Natural killer cell treated with Interleukin-12 subunit alpha and Interleukin-12 subunit beta and Interleukin-15 and Interleukin-18, amount 100 ng/mL, for 72 hours (primary cell): ENCODE measurements at places on chromosomes 11 and 22. TPM values are rescaled to one million over a fixed set of nuclear protein-coding genes. Genes with fewer than 3 reads are reported as not detected.

- no peaks in the 10 kb centered on the region for H3K4me1 ChIP-seq
- no peaks in the 10 kb centered on the region for H3K27me3 ChIP-seq
- peaks cover 11% of the 10 kb centered on the region for H3K36me3 ChIP-seq
- DNase-seq: no peak
These were observed 39.1 kb downstream of the SNX19 start for GRCh38 chr11:130876931-130877915.

The MAJIN gene
- total RNA-seq: not detected

The CRYBB2 gene
- total RNA-seq: not detected

DNA sequence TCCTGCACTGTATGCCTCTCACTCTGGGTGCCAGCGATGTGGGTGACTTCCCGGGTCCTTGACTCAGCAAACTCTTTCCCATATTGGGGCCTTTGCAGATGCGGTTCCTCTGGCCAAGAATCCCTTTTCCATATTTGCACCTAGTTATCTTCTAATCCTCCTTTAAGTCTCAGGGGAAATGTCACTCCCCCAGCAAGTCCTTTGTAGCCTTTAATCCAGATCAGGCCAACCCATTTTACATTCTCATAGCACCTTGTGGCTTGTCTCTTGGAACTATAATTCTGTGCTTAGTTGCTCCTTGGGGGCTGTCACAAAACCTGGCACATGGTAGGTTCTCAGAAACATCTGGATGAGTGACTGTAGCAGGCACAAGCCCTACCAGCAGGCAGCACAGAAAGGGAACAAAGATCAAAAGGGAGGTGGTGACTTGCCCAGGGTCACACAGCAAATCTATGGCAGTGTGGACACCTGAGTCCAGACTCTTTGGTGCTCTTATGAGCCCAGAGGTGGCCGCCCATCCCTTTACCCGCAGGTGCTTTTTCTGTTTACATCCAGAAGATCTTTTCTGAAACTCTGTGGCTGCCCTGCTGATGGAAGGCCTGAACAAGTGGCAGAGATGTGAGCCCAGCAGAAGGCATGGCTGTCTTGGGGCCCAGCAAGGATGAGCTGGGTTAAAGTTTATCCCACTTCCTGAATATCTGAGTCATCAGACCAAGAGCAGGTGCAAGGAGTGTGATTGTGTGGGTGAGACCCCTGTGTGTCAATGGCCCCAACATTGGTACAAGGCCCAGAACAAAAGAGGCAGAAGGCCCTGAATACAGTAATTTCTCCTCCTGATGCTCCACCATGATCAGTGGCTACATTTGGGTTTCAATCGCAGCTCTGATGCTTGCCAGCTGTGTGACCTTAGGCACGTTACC is 78.6 kb upstream of the GRK3 start:
- peak overlapping the region; percentile 1 for H3K27ac ChIP-seq
- DNase-seq: no peak
- no peaks in the 10 kb centered on the region for H3K36me3 ChIP-seq

The CCDC87 gene
- not detected for total RNA-seq

GRCh38 chr11:31817054-31817620 is 6.0 kb upstream of the PAX6 start:
- peak overlapping the region; percentile 55 for H3K4me3 ChIP-seq
- DNase-seq: no peak
- H3K27me3 ChIP-seq: peaks cover 41% of the 10 kb centered on the region

The FGF19 gene
- total RNA-seq: not detected

DNA sequence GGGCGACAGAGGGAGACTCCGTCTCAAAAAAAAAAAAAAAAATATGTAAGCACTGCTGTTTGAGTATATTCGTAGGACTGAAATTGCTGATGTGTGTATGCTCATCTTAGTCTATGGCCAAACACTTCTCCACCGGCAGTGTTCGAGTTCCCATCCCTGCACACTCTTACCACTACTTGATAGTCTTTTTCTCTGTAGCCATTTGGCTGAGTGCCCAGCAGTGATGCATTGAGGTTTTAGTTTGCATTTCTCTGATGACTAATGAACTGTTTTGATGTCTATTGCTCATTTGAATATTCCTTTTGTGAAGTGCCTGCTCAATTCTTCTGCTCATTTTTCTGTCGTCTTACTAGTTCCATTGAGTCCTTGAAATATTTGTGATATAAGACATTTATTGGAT is 1.9 kb downstream of the TIRAP start:
- no peaks in the 10 kb centered on the region for H3K27me3 ChIP-seq
- DNase-seq: no peak
- H3K4me3 ChIP-seq: peak overlapping the region; percentile 98
- H3K27ac ChIP-seq: peak overlapping the region; percentile 95
- no peaks in the 10 kb centered on the region for H3K36me3 ChIP-seq
- peaks cover 42% of the 10 kb centered on the region for H3K4me1 ChIP-seq

DNA sequence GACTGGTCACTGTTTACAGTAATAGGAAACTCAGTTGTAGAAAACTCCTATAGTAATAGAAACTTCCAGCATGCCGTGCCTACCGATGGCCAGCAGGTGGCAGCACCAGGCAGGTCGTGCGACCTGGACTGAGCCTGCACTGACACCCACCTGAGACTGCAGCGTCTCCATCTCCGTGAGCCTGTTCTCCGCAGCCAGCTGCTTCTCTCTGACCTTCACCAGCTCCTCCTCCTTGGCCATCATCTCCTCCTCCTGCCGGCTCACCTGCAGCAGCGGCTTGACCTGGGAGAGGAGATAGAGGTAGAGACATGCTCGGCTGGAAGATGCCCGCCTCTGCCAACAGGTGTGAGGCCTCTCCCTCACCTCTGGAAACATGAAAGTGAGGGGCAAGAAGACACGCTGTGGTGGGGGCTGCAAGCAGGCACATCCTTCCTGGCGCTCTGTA is 48.5 kb downstream of the APOL1 start:
- H3K27ac ChIP-seq: no peak overlapping the region
- H3K36me3 ChIP-seq: peaks cover 13% of the 10 kb centered on the region
- no peaks in the 10 kb centered on the region for H3K27me3 ChIP-seq
- no peak overlapping the region for H3K4me3 ChIP-seq
- H3K4me1 ChIP-seq: peaks cover 6% of the 10 kb centered on the region
- DNase-seq: peak; percentile 80

GRCh38 chr11:726278-727220 is 20.5 kb downstream of the EPS8L2 start:
- DNase-seq: peak; percentile 61
- H3K27me3 ChIP-seq: peaks cover 7% of the 10 kb centered on the region
- H3K4me3 ChIP-seq: peak overlapping the region; percentile 20
- H3K4me1 ChIP-seq: peaks cover 5% of the 10 kb centered on the region

DNA sequence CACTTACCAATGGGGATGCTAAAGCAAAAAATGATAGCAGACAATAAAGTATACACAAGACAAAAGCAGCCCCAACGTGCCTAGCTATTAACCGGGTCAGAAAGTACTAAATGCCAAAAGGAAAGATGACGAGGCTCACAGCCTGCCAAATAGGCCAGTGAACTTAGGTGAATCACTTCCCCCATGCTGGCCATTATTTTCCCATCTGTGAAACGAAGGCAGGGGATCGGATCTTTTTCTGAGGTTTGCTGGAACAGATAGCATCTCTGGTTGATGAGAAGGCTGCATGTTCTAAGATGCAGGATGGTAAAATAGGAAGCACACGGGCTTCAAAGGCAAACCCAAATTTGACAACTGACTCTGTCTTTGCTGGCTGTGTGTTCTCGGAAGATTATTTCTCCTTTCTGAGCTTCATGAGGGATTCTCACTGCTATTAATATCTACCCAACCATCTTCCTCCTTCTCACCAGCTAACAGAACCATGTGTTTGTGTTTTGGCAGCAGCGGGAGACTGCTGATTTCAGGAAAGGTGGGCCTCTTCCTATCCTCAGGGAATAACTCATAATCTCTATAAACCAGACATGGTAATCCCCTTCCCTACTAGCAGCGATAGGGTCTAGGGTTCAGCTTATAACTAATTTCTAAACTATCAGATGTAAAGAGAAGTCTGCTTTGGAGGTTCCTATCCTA is 390.7 kb downstream of the LARGE1 start:
- H3K36me3 ChIP-seq: no peaks in the 10 kb centered on the region
- H3K4me3 ChIP-seq: no peak overlapping the region
- DNase-seq: no peak
- no peaks in the 10 kb centered on the region for H3K4me1 ChIP-seq
- no peak overlapping the region for H3K27ac ChIP-seq
- no peaks in the 10 kb centered on the region for H3K27me3 ChIP-seq

The GAL gene
- 1.1 TPM for total RNA-seq

The ZNF280B gene
- total RNA-seq: 3.3 TPM

DNA sequence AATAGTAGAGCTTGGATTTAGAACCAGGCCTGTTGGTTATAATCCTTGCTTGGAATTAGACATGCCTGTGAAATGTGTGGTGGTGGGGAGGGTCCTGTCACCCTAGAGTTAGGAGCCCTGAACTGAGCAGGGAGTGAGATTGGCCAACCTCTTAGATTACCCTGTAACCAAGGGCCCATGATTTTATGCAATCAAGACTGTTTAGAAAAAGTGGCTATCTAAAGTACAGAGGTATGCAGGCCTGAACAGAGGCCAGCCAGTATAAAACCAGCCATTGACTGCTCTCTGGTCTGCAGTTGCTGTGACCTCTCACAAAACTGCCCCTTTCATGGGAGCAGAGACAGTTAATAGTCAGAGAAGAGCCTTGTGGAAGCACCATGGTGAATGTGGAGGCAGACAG is 36.2 kb downstream of the SERPINH1 start:
- no peak overlapping the region for H3K27ac ChIP-seq
- no peak overlapping the region for H3K4me3 ChIP-seq
- DNase-seq: no peak
- H3K4me1 ChIP-seq: peaks cover 6% of the 10 kb centered on the region

DNA sequence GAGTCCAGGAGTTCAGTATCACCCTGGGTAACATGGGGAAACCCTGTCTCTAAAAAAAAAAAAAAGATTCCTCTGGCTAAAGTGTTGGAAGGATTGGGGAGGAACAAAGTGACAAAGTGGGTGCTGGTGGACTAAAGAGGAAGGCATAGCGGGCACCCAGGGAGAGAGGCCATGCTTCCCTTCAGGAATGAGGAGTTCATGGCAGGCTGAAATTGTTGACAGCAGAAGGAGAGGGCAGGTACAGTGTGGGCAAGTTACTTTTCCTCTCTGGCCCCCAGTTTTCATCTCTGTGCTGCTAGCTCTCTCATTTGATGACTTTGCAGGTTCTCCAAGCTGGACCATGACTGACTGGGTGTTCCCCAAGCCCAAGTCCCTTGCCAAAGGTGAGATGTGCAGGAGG is 4.4 kb upstream of the SYT13 start:
- no peaks in the 10 kb centered on the region for H3K4me1 ChIP-seq
- no peak overlapping the region for H3K4me3 ChIP-seq
- H3K27ac ChIP-seq: no peak overlapping the region
- DNase-seq: no peak

DNA sequence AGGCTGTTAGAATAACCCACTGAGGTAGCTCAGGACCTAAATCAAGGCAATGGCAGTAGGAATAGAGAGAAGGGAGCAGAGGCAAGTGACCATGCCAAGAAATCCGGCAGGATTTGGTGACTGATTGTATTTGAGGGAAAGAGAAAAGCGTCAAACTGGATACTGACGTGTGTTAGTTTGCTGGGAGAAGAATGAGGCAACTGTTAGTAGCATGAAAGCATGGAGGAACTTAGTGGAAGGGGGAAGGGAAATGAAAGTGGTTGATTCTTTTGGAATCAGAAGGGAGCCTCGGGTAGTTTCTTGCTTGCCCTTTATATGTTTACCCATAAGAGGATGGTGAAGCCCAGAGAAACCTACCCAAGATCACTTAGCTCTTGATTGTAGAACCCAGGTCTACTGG is 8.3 kb downstream of the PPFIBP2 start:
- no peak overlapping the region for H3K27ac ChIP-seq
- DNase-seq: no peak
- H3K27me3 ChIP-seq: no peaks in the 10 kb centered on the region
- H3K36me3 ChIP-seq: no peaks in the 10 kb centered on the region
